ENCODE measurements at places on chromosomes 5 and 9. TPM values are rescaled to one million over a fixed set of nuclear protein-coding genes. Genes with fewer than 3 reads are reported as not detected.

- H3K4me3 ChIP-seq, result no peak overlapping the region
- H3K4me1 ChIP-seq, result no peaks in the 10 kb centered on the region
- DNase-seq, result no peak
- H3K36me3 ChIP-seq, result no peaks in the 10 kb centered on the region
These were observed 108.6 kb downstream of the PHF2 start for GRCh38 chr9:93684806-93685543.

DNA sequence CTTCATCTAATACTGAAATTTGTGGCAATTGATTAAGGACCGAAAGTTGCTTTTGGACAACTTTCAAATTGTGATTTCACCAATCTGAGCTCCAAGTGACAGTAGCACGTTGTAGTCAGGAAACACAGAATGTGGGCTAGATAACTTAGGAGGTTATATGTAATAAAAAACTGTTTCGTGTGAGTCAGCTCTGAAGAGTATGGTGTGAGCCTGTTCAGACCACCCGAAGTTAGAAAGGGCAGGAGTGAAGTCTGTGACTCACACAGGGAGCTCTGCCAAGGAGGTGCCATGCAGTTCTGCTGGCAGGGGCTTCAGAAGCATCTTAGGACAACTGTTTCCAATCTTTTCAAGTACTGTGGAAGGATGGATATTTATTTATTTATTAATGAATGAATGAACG, 16.4 kb upstream of the ZBTB34 start:
- H3K4me3 ChIP-seq, result no peak overlapping the region
- no peak overlapping the region for H3K27ac ChIP-seq
- H3K27me3 ChIP-seq, result no peaks in the 10 kb centered on the region
- no peaks in the 10 kb centered on the region for H3K36me3 ChIP-seq

- no peak for DNase-seq
- no peak overlapping the region for H3K27ac ChIP-seq
- no peaks in the 10 kb centered on the region for H3K27me3 ChIP-seq
These were observed 43.9 kb downstream of the CRB2 start for GRCh38 chr9:123399803-123400378.

Gene RLN1
- 7.2 TPM for total RNA-seq

Gene TMEFF1
- total RNA-seq, result not detected

Gene HTR1A
- not detected for total RNA-seq
